ENCODE measurements at places on chromosomes 11 and 22.

- DNase-seq: no peak
Measured at GRCh38 chr11:61774411-61774810, 18.0 kb downstream of the TMEM258 start.

DNA sequence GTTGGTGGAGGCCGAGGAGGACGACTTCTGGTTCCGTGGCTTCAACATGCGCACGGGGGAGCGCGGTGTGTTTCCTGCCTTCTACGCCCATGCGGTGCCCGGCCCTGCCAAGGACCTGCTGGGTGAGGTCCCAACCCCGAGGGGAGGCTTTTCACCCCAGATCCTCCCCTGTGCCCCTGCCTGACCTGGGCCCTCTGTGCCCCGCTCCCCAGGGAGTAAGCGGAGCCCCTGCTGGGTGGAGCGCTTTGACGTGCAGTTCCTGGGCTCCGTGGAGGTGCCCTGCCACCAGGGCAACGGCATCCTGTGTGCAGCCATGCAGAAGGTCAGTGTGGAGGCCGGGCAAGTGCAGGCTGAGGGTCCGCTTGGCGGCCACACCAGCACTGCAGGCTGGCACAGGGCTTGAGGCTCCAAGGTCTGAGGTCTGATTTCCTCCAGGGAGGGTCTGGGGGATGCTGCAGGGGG is 5.1 kb downstream of the MAPK8IP2 start:
- no peak for DNase-seq

DNA sequence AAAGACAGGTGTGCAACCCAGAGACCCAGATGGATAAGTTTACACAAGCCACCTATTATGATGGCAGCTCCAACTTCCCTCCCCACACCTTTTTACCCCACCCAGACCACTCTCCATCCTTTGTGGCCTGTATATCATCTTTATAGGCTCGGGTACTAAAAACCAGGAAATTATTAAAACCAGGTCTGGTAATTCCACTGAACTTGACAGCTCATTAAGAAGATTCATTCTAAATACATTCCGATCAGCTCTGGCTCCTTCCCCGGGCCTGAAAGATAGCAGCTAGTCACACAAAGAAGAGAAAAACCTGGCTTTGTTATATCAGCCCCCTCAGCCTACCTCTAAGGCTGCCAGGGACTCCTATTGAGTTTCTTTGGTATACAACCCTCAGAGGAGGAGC is 67.9 kb upstream of the API5 start:
- no peak for DNase-seq

GRCh38 chr22:40855071-40855978 is 1.1 kb downstream of the ST13 start:
- DNase-seq: no peak

- no peak for DNase-seq
Measured at GRCh38 chr11:43789700-43790443, 90.8 kb upstream of the ALKBH3 start.

DNA sequence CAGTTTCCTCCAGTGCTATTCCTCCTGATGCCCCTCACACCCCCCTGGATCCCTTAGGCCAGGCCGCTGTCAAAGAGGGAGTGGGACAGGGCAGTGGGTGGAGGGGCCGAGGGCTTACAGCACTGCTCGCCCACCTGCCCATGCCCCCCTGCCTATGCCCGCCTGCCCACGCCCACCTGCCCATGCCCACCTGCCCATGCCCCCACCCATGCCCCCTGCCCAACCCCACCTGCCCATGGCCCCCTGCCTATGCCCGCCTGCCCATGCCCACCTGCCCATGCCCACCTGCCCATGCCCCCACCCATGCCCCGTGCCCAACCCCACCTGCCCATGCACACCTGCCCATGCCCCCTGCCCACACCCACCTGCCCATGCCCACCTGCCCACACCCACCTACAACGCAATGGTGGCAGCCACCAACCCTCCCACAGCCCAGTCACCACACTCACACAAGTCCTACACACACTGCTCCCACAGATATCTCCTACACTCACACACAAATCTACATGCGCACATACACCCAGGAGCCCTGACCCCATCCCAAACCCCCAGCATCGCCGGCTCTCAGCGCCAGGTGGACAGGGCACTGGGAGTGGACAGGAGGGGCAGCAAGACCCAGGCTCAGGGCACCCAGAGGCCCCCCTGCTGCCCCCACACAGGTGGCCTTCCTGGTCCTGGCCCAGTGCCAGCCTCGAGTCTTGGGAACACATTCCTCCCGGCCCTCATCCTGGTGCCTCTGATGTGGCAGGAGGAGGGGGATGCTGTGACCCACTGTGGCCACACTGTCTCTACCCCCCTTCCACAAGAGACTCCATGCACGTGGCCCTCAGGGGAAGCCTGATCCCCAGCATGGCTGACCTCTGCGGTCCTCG is 61.8 kb downstream of the CYTH4 start:
- DNase-seq: no peak

DNA sequence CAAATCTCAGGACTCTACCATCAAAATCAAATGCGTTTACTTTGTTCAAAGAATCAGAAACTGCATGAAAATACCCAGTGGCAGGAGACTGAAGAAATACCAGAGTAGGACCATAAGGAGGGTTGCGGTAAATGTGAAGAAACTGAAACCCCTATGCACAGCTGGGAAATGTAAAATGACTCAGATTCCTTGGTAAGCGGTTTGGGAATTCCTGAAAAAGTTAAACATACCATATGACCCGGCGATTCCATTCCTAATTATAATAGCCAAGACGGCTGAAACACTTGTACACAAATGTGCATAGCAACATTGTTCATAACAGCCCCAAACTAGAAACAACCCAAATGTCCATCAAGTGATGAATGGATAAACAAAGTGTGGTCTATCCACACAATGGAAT is 114.1 kb upstream of the GRAMD1B start:
- DNase-seq: no peak

- DNase-seq: no peak
Measured at GRCh38 chr11:70666311-70666710, 268.0 kb downstream of the CTTN start.

DNA sequence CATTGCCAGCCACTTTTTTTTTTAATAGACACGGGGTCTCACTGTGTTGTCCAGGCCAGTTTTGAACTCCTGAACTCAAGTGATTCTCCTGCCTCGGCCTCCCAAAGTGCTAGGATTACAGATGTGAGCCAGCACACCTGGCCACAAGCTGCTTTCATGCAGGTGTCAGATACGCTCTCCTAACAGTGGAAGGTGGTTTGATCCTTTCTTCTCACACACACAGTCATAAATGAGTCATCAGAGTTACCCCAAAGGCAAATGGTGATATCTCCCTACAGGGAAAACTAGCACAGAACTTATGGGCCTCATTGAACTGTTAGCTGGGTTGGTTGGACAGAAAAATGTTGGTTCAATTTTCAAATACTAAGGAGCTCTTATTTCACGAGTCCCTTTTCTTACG is 38.2 kb upstream of the UBASH3B start:
- DNase-seq: no peak

GRCh38 chr22:42801252-42802080 is 55.6 kb downstream of the ARFGAP3 start:
- DNase-seq: no peak

GRCh38 chr11:115848611-115849010 is 344.4 kb upstream of the CADM1 start:
- DNase-seq: no peak

GRCh38 chr11:42169191-42169590 is 709.7 kb upstream of the LRRC4C start:
- no peak for DNase-seq

DNA sequence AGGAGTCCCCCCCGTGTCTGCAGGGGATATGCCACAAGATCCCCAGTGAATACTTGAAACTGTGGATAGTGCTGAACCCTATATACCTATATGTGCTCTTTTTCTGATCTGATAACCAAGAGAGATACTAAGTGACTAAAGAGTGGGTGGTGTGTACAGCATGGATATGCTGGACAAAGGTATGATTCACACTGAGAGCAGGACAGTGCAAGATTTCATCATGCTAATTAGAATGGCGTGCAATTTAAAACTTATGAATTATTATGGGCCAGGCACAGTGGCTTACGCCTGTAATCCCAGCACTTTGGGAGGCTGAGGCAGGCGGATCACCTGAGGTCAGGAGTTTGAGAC is 90.2 kb upstream of the ALKBH3 start:
- DNase-seq: no peak

DNA sequence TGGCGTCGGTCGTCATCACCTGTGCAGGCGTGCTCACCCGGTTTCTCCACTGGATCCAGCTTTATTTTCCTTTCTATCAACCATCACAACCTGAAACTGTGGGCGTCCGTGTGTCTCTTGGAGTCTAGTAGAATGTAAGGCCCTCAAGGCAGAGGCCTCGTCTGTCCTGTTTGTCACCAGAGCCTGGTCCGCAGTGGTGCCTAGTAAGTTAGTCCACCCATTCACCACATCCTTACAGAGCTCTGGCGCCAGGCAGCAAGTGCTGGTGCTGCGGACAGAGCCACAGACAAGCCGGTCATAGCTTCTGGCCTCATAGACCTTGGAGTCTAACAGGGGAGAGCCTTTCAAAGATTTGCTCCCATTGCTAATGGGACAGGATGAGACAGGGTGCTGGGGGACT is 64.4 kb upstream of the PARVG start:
- no peak for DNase-seq

- no peak for DNase-seq
Measured at GRCh38 chr11:44382656-44383240, 72.8 kb upstream of the ALX4 start.

DNA sequence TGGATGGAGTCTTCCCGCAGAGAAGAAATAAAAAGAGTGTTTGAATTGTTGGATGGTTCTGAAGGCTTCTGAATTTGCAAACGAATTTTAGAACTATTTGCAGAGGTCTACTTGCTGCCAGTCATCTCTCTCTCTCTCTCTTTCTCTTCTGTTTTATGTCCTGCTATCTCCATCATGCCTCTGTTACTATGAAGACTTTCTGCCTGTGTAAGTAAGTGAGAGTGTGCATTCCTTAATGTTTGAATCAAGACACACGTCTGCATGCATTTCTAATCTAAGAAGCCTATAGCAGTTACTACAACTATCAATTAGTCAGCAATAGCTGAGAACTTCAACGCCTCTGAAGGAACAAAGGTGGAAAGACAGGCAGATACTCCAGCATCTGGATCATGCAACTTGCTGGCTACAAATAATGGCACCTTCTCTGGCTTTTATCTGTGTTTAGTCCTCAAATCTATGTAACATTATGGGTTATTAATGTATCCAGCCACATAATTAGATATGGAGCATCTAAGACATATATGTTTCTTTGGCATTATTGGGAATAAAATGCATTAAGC is 191.5 kb upstream of the BLID start:
- no peak for DNase-seq

GRCh38 chr11:20474882-20475517 is 87.5 kb downstream of the PRMT3 start:
- DNase-seq: no peak

GRCh38 chr11:20247591-20248007 is 87.3 kb upstream of the DBX1 start:
- DNase-seq: no peak

DNA sequence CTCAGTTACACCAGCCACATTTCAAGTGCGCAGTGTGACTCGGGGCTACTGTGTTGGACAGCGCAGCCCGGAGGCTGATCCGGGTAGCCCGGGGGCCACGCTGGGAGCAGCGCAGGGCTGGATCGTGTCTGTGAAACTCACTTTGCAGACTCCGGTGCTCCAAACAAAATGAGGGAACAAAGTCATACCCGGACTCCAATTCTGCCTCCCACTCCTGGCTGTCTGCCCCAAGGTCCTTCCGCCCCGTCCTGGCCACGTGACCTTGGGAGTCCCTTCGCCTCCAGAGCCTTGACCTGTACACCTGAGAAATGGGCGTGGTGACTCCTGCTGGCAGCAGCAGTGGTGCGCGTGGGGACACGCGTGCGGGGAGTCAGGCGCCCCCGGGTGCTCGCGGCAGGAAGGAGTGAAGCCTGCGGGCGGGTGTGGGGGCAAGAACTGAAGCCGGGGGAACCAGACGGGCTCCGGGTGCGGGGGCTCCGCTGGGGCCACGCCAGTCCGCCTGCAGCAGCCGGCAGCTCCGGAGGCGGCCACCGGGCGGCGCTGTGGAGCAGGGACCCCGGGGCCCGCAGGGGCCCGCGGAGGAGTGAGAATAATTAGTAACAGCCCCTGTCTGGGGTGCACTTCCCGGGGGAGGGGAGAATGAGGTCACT is 42.4 kb downstream of the KCNJ4 start:
- DNase-seq: peak; percentile 24

GRCh38 chr11:115660030-115660805 is 156.0 kb upstream of the CADM1 start:
- no peak for DNase-seq

DNA sequence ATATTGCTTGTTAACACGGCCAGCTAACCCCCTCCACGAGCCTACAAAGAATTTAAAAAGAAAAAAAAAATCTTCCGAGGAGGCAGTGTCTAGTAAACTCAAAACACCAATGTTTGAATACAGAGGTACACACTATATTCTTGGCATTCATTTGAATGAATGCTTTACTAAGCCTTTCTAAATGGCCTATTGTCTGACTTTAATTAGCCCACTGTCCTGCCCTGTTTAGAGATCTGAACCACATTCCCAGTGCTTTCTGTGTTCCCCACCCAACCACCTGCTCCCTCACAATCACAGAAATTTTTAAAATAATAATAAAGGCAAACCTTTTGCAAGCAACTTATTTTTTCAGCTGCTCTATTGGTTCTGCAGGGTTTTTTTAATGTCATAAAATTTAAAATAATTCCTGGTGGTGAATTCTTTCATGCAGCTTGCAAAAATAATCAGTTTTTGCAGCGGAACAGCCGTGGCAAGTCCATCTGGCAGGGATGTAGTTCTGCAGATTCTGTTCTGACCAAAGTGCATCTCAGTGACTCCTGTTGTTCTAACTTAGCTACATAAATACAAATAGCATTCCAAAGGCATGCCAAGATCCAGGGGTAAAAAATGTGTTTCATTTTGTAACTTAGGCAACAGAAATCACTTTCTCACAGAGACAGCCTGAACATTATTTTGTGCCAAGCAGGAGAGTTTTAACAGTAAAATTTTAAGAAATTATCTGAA is 23.8 kb downstream of the POU2AF2 start:
- no peak for DNase-seq

- no peak for DNase-seq
Measured at GRCh38 chr11:8899119-8899753, 11.8 kb upstream of the AKIP1 start.

- DNase-seq: no peak
Measured at GRCh38 chr22:50218996-50219727, 18.4 kb downstream of the SELENOO start.

- DNase-seq: no peak
Measured at GRCh38 chr11:746289-747157, 741 bp upstream of the TALDO1 start.

DNA sequence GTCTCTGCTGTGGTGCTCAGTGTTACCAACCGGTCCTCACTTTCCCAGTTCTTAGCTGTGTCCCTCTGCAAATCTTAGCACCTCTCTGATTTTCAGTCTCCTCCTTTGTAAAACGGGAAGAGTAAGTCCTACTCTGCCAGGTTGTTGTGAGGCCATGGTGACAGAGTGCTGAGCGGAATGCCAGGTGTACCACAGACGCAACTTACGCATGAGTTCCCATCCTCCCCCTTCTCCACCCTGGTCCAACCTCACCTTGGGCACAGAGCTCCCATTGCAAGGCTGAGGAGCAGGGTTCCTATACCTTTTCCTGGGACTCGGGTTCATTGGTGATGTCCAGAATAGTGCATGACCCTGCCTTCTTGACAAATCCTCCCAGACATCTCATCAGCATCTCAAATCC is 7.3 kb upstream of the DDB2 start:
- DNase-seq: no peak

- no peak for DNase-seq
Measured at GRCh38 chr11:114246321-114247069, 49.7 kb upstream of the NNMT start.

GRCh38 chr22:41094041-41094593 is 1.7 kb downstream of the EP300 start:
- DNase-seq: no peak

GRCh38 chr22:41124086-41124485 is 31.7 kb downstream of the EP300 start:
- no peak for DNase-seq

Data from effector CD4-positive, alpha-beta T cell (primary cell).